Activated T-helper 1 cell treated with Interleukin-2 at 50 U/mL for 16 hours (primary cell): ENCODE measurements at places on chromosomes 2 and 18.

- DNase-seq = no peak
These were observed 10.6 kb downstream of the CNDP1 start for GRCh38 chr18:74544898-74545297.

GRCh38 chr18:267688-268552, at the start of gene THOC1:
Gene THOC1 (minus strand): TSS chr18:268047. CDS start chr18:268019, 28 bp downstream.
- DNase-seq = peak; percentile 83

DNA sequence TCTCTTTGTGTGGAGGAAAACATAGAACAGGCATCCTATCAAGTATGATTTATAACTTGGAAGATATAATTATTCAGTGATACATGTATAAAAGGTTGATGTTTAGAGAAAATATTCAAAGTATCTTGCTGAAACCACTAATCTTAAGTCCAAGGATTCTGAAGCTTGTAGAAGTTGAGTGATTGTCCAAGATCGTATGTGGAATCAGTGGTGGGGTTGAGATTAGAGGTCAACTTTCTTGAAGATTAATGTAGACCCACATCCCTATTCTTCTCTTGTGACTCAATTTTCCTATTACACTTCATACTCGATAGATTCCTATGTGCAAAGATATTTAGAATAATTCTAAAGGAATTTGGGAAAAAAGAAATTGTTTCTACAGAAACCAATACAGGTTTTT, 1565.9 kb upstream of the ACVR2A start:
- no peak for DNase-seq

GRCh38 chr2:181655519-181655918, 1.4 kb downstream of the CERKL start:
- no peak for DNase-seq

GRCh38 chr2:64862623-64863022, 126.6 kb upstream of the SLC1A4 start:
- DNase-seq = no peak

DNA sequence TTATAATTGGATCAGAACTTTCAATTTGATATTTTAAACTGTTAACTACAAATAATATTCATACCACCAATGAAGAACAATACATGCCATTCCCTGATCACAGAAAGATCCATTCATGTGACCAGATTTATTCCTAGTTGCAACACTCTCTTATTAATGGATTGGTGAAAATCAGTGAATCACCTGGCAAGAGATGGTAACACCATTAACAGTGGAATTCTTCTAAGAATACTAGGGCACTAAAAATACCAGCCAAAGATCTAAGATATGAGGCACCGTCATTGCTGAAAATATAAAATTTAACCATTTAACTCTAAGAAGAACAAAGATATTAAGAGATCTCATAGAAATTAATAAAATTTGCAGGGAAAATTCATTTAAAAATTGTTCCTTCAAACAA, 58.1 kb downstream of the MAP4K3 start:
- no peak for DNase-seq

DNA sequence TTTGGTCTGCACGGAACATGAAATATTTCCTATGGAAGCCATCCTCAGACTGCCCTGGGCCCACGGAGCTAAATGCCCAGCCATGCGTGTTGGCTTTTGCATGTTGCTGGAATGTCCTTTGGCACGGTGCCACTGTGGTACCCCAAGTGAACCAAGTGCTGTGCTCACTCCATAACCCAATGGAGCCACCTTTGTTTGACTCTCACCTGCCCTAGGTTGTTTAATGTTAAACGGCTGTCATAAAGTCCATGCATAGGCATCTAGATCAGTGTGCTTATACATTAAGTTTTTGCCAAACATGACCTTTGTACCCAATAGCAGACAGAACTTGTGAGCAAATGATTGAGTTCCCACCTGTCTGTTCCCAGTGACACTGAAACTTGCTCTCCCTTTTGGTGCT, 59.9 kb upstream of the TMEM87B start:
- no peak for DNase-seq

DNA sequence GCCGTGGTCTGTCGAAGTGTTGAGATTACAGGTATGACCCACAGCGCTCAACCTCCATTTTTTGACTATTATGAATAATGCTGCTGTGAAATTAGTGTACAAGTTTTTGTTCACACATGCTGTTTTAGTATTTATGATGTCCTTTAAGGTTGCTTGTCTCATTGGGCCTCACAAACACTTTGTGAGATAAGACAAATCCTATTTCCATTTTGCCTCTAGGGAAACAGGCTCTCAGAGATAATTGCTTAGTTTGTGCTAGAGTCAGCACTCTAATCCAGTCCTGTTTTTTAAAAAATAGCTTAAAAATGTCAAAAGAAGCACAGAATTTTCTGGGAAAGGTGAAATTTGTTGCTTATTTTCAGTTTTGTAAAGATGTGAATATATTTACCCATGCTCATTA, 43.3 kb upstream of the CUL3 start:
- DNase-seq = no peak

DNA sequence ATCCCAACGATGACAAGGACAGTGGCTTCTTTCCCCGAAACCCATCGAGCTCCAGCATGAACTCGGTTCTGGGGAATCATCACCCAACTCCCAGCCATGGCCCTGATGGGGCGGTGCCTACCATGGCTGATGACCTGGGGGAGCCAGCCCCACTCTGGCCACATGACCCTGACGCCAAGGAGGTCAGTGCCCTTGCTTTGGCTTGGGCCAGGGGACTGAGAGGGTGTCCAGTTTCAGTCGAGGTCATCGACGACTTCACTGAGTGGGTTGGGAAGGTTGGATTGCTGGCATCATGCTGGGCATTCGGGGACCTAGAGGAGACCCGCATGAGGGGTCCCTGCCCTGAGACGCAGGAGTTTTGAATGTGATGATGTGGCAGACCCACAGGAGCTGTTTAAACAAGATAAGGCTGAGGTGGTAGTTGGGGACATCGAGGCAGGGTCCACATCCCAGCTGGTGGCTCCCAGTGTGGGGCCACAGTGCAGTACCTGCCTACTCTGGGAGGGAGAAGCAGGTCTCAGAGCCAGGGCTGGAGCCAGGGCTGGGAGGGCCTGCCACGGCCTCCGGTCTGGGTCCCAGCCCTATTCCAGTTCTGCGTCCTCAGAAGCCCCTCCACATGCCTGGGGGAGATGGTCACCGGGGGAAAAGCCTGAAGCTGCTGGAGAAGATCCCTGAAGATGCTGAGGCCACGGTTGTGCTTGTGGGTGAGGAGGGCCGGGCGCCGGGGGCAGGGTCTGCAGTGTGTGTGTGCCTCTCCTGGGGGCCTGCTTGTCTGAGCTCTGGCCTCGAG, 6.0 kb downstream of the SLC4A3 start:
- DNase-seq = no peak

- DNase-seq = no peak
These were observed 84.5 kb downstream of the DOCK10 start for GRCh38 chr2:224957540-224958461.
